Mucosa of gallbladder (tissue), 1 donor: ENCODE measurements at places on chromosomes 4 and X. TPM values are rescaled to one million over a fixed set of nuclear protein-coding genes. Genes with fewer than 3 reads are reported as not detected.

DNA sequence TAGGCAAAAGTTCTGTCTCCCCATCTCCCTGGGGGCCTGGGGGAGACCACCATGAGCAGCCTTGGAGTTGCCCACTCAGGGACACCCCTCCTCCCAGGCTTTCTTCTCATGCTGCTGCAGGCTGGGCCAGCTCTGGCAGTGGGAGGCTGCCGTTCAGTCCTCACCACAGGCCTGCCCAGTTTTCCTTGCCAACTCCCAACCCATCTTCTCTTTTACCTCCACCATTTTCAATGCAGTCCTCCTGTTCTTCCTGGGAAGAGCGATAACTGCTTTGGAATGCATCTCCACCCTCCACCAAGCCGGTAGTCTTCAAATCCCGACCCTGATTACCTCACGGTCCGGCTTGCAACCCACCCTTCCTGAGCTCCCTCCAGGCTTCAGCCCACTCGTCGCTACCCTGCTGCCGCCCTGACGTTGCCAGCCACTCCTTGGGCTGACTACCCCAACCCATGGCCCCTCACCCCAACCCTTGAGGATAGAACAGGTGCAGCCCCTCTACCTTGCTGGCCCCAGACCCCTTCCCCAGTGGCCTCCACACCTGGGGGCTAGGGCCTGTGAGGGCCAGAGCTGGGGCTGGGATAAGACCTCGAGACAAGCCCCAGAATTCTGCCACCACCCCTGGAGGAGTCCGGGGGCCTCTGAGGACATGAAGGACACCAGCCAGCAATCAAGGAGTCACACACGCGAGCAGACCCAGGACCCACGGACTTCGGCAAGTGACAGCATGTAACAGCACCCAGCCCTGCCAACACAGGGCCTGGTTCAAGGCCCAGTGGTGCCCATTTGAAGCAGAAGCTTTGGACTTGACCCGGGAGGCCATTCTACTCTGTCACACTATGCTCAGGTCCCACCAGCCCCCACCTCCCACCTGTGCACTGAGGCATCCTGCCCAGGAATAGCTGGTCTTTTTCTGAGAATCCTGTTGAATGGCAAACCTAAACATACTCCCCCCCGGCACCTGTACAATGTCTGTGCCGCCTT, 9.2 kb downstream of the WDR1 start:
- no peak for DNase-seq

SPOCK3 gene
- total RNA-seq: 2.3 TPM

GRCh38 chrX:103253608-103254007, 1.3 kb downstream of the TCEAL8 start:
- DNase-seq: no peak

DNA sequence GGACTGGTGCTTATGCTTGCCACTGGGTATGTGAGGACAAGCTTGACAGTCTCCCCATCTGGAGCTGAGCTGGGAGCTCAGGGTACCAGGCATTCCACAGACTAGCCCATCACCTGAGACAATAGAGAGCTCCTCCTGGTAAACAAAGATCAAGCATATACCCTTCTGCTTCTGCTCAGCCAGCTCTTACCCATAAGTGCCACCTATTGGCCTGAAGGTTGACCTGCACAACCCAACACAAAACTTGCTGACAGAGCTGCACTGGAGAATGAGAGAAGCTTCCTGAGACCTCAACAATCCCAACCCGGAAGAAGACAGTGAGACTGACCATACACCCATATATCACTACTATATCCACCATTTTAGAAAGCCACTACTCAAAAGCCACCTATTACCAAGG, 1049.2 kb upstream of the INTU start:
- DNase-seq: no peak

DNA sequence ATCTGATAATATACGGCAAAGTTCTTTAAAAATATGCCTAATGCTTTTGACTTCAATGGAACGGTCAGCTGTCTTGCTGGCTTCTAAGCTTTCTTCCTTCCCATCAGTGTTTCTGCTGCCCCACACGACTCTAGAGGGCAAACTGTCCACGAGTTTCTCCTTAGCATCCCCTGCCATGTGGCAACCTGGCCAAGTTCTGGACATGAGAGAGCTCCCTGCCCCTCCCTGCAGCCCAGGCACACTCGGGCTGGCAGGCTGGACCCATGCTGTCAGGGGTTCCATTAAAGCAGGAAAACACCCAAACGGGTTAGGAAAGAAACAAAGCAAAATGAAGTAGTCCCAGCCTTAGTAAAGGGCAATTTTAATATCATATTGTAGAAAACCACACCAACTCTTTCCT, 38.8 kb downstream of the KDR start:
- DNase-seq: no peak

EDNRA gene
- total RNA-seq: 9.7 TPM
